Stimulated activated naive CD8-positive, alpha-beta T cell treated with anti-CD3 and anti-CD28 coated beads, Interleukin-15, amount 100 ng/mL, for 72 hours (primary cell): ENCODE measurements at places on chromosomes 1 and 21.

DNA sequence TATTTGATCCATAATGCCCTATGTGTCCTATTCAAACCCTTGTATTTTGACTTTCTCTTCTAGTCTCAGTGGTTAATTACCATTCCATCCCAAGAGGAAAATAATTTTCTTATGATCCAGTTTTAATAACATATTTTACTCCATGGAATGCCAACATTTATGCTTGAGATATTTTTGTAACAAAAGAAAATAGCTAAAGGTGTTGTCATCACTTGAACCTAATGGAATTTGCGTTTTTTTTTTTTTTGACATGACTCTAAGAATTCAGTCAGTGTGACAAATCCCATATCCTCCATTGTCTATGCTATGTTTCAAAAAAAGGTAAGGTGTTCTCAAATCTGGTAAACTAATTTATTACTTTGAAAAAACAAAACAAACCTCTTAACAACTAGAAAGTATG, 324.1 kb upstream of the ADAMTS5 start:
- DNase-seq: no peak

- DNase-seq: peak; percentile 95
Measured at GRCh38 chr1:26787381-26787705, 407 bp upstream of the PIGV start.

DNA sequence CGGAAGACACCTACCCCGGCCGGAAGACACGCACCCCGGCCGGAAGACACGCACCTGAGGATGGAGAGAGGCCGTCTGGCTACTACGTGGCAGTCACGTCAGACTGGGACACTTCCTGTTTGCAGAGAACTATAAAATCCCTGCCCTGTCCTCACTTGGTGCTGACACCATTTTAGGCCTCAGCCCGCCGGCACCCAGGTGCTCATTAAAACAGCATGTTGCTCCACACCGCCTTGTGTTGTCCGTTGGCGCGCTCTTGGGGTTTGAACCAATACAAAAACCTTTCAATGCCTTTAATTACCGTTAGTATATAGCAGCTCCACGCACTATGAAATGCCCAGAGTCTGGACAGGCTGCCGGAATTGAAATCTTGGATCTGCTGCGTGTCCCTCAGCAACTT, 34.7 kb downstream of the VN1R5 start:
- no peak for DNase-seq

DNA sequence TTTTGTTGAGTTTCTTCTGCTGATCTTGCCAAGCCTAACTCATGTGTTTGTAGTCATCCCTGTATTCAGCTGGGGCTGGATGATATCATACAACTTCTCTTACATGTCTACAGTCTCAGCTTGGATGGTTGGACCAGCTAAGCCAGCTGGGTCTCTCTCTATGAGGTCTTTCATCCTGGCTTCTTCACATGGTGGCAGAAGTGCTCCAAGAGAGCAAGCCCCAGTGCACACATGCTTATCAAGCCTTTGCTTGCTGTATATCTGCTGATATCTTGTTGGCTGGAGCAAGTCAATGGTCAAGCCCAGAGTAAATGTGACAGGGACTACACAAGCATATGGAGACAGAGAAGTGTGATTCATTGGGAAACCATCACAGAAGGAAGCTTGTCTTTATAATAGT, 29.2 kb upstream of the SLC44A5 start:
- no peak for DNase-seq

DNA sequence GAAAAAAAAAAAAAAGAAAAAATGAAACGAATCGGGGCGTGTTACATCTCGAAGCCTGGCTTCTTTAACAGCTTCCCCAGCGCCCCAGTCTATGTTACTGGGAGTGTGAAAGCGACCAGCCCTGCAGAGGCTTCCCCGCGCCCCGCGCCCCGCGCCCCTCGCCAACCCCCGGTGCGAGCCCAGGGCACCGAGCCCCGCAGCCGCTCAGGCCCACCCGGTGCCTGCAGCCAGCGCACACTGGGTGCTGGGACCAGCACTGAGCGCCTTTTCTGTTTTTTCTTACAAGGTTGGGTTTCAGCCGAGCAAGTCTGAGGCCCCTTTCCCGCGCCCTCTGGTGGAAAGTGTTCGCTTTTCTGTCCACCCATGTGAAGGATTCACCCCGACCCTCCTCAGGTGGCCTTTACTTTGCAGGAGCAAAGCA, 42.1 kb upstream of the ZNF496 start:
- peak; percentile 65 for DNase-seq

GRCh38 chr1:229751610-229752009, 125.6 kb downstream of the URB2 start:
- no peak for DNase-seq

DNA sequence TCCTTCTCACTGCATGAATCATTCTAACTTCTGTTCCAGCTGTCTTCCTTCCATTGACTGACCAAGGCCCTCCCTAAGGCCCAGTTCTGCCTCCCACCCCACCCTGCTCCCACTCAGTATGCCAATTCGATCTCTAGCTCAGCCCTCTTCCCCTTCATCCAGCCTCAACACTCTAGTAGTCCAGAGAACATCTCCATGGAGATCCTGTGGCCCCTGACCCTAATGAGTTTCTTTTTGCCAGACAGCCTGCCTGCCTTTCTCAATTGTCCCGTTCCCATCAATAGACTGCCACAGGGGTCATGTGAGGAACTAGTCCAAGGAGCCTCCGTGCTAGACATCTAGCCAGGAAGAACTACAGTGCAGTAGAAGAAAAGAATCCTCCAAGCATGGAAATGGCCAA, 26.4 kb downstream of the RRAGC start:
- DNase-seq: no peak

- no peak for DNase-seq
Measured at GRCh38 chr1:207669528-207670009, 24.6 kb downstream of the CR1L start.

GRCh38 chr1:202146279-202146678, 1.7 kb upstream of the ARL8A start:
- no peak for DNase-seq

DNA sequence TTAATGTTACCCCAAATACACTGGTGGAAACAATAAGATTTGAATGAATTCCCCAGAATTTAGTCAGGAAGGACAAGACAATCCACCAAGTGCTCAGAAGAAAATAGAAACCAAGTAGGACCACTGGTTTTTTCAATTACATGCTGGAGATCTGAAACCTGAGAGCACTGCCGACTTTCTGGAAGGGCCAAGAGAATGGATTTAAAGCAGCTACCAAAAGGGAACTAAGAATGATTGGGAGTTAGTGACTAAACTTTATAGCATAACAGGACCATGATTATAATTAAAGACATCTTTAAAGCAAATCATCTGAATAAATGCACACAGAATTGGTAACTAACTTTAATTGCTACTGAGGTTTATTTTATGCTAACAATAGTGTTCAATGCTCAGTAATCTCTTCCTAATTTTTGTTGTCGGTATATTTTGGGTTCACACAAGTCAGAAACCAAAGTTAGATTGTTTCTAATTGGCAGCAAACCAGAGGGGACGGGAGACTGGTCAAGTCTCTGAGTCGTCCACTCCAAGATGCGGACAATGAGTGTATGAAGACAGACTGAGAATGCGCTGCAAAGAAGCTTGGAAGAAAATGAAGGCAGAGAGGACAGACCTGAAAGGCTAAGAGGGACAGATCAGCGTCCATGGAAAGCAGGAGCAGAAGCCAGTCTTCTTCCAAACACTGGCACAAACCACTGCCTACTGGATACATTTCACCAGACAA, 2.3 kb upstream of the RGS13 start:
- DNase-seq: no peak

GRCh38 chr1:218558271-218558810, 213.2 kb downstream of the TGFB2 start:
- no peak for DNase-seq

- peak; percentile 5 for DNase-seq
Measured at GRCh38 chr1:236489710-236490377, 33.9 kb upstream of the LGALS8 start.

GRCh38 chr1:15116966-15117365, 36.6 kb upstream of the TMEM51 start:
- DNase-seq: no peak

- no peak for DNase-seq
Measured at GRCh38 chr1:66968574-66968973, 43.8 kb downstream of the MIER1 start.
